ENCODE measurements at places on chromosomes 3 and 15. TPM values are rescaled to one million over a fixed set of nuclear protein-coding genes. Genes with fewer than 3 reads are reported as not detected.

IL5RA gene
- total RNA-seq, result not detected

PRSS50 gene
- total RNA-seq, result not detected

GOLIM4 gene
- 22.8 TPM for total RNA-seq

LIPH gene
- total RNA-seq, result 6.2 TPM

CHRD gene
- total RNA-seq, result 0.48 TPM

OSTN gene
- total RNA-seq, result not detected

CACNA1D gene
- total RNA-seq, result 0.61 TPM

CYP19A1 gene
- 0.16 TPM for total RNA-seq

IL16 gene
- total RNA-seq, result 0.25 TPM

GATM gene
- 2.1 TPM for total RNA-seq

SLC25A20 gene
- 11.1 TPM for total RNA-seq

ANKRD34C gene
- total RNA-seq, result not detected

SGO1 gene
- total RNA-seq, result 13.8 TPM

PFKFB4 gene
- 12.7 TPM for total RNA-seq

TMCC1 gene
- total RNA-seq, result 10.7 TPM

SNAPC5 gene
- 48.8 TPM for total RNA-seq

CCR1 gene
- total RNA-seq, result not detected

APPL1 gene
- total RNA-seq, result 15.8 TPM

GCHFR gene
- 8.8 TPM for total RNA-seq

BRK1 gene
- total RNA-seq, result 173 TPM

ECE2 gene
- not detected for total RNA-seq

MAP1A gene
- total RNA-seq, result 0.69 TPM

CCDC39 gene
- total RNA-seq, result not detected

IDH3A gene
- total RNA-seq, result 66.0 TPM

SH3GL3 gene
- total RNA-seq, result 0.67 TPM

DNASE1L3 gene
- not detected for total RNA-seq

RASGRP1 gene
- 0.32 TPM for total RNA-seq

STARD5 gene
- 2.0 TPM for total RNA-seq

FMN1 gene
- total RNA-seq, result 0.25 TPM

CXCR6 gene
- not detected for total RNA-seq

CACNA2D2 gene
- total RNA-seq, result 0.51 TPM

GOLGA8J gene
- 0.06 TPM for total RNA-seq

MOBP gene
- total RNA-seq, result 0.06 TPM
